Activated T-cell treated with anti-CD3 and anti-CD28 coated beads for 4 hours (primary cell): ENCODE measurements at places on chromosomes 1 and 21.

- DNase-seq: no peak
Observed at GRCh38 chr1:78301141-78301540, 189.6 kb upstream of the PTGFR start.

GRCh38 chr21:43190951-43191350 lies 22.1 kb downstream of the CRYAA start:
- no peak for DNase-seq

GRCh38 chr1:191695865-191696264 lies 462.4 kb upstream of the RGS18 start:
- no peak for DNase-seq

- DNase-seq: no peak
Observed at GRCh38 chr1:223731133-223731770, 18.9 kb downstream of the CAPN2 start.

DNA sequence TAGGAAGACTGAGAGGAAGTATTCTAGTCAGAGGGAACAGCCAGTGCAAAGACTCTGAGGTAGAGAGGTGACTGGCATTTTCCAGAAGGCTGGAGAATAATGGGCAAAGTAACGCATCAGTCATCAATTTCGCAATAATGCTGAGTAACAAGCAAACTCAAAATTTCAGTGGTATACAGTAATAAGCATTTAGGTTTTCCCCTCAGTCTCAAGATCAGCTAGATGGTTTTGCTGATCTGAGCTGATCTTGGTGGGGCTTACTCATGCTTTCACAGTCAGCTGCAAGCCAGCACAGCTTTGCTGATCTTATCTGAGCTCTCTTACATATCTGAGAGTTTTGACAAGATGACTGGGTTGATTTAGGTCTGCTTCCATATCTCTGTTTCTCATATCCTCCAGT lies 108.7 kb downstream of the TSEN15 start:
- DNase-seq: no peak

DNA sequence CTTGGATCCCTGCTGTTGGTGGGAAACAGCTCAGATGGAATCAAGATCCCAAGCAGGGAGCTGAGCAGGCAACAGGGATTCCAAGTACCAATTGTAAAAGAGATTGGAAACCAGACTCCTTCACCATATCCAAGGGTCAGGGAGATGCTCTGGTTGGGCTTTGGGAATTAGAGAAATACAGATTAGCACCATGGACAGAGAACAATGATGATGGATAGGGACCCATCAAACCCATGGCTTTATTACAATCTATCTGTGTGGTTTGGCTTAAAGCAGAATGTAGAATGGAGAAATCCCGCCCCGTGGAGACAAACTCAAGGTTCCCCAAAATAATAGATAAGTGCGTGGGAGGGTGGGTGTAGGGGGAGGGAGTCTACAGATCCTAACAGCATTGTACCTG lies 120.7 kb upstream of the CSF3R start:
- no peak for DNase-seq

- DNase-seq: no peak
Observed at GRCh38 chr1:53715478-53715877, 23.5 kb downstream of the GLIS1 start.

DNA sequence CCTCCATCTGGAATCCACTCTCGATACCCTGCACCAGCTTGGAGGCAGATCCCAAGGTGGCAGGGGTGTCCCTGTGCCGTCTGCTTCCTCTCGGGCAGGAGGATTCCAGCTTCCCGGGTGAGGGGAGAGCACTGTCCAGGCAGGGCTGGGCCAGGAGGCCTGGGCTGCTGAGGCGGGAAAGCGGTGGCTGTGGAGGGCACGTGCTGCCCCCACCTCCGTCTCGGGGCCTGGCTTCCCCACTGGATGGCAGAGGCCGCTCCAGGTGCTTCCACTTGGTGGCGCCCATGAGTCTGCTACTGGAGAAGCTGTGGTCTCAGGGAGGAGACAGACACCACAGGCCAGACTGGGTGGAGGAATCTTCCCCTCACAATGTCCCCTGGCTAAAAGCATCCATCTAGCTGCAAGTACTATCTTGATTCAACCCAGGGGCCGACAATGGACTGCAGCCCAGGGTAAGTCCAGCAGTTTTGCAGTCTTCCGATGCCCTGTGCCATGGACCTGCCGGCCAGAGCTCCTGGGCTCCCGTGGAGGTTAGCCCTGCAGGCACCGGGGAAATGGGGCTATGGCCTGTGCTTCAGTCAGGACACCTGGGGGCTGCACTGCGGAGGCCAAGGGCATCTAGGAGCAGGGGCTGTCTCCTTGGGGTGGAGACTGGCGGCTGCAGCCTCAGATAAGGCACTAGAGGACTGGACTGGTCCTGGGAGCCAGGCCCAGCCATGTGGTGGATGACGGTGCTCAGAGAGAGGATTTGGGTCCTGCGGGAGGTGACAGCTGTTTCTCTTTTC lies 41.3 kb upstream of the EIF4G3 start:
- DNase-seq: peak; percentile 12

GRCh38 chr1:94093996-94094395 lies 27.0 kb downstream of the ABCA4 start:
- no peak for DNase-seq

GRCh38 chr1:175150596-175151319 lies 41.8 kb downstream of the KIAA0040 start:
- DNase-seq: no peak

- DNase-seq: no peak
Observed at GRCh38 chr1:64194168-64195080, 9.0 kb upstream of the UBE2U start.

DNA sequence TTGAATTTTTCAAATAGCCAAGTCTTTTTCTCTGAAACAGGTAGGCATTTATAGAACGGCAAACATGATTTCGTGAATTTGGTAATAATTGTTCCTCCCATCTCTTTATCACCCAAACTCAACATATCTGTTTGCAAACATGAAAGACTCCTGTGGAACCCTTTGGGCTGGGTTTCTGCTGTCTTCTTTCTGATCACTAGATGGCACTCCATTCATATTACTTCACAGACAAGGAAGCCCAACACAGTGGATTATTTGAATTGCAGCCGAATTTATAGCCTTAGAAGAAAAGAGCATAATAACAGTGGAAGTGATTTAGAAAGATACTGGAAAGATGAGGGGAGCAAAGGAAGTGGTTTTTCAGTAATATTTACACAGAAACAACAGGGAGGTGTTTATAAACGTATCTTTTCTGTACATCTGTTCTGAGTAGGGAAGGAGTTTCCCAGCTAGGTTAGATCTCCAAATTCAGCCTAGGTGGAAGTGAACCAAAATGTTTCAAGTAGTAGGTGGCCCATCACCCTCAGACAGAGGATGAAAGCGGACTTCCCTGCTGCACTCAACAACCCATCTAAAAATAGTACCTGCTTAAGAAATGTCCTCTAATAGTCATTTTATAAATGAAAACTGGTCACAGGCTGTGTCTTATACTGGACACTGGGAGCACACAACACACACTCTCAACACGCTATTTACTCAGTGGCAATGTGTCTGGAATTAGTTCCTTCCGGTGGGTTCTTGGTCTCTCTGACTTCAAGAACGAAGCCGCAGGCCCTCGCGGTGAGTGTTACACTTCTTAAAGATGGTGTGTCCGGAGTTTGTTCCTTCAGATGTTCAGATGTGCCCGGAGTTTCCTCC lies 67.6 kb downstream of the MAP3K21 start:
- no peak for DNase-seq

DNA sequence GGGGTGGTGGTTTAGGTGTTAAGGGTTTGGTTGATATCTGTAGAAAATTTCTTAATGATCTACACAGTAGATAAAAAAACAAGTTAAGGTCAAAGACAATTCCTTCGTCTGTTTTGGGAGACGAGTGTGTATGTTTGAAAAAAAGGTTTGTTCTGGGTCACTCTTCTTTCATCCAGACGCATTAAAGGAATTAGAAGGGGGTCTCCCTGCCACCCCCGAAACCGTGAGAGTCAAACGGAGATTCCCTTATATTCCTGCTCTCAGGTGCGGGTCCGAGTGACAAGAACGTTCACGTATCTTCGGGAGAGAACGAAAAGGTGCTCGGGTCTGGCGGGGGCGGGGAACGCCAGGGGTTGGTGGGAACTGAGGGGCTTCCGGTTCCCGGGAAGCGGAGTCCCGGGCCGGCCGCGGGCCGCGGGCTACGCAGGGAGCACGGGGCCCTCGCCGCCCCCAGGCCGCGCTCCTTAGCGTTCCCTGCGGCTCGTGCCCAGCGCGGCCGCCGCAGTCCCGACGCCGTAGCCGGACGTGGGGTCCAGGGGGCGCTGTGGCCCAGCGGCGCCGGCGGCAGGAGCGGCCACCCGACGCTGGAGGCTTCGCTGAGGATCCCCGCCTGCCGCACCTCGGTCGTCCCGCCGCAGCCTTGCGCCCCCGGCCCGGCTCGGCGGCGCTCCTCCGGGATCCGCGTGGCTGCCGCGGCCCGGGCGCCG lies at the start of gene ZFYVE9:
Gene ZFYVE9 (plus strand): TSS at position 577 of the 707 bp plus-strand sequence. CDS start 91,118 bp downstream, outside the sequence.
- peak; percentile 47 for DNase-seq

GRCh38 chr1:155052439-155053395 lies 1.6 kb downstream of the ADAM15 start:
- no peak for DNase-seq

DNA sequence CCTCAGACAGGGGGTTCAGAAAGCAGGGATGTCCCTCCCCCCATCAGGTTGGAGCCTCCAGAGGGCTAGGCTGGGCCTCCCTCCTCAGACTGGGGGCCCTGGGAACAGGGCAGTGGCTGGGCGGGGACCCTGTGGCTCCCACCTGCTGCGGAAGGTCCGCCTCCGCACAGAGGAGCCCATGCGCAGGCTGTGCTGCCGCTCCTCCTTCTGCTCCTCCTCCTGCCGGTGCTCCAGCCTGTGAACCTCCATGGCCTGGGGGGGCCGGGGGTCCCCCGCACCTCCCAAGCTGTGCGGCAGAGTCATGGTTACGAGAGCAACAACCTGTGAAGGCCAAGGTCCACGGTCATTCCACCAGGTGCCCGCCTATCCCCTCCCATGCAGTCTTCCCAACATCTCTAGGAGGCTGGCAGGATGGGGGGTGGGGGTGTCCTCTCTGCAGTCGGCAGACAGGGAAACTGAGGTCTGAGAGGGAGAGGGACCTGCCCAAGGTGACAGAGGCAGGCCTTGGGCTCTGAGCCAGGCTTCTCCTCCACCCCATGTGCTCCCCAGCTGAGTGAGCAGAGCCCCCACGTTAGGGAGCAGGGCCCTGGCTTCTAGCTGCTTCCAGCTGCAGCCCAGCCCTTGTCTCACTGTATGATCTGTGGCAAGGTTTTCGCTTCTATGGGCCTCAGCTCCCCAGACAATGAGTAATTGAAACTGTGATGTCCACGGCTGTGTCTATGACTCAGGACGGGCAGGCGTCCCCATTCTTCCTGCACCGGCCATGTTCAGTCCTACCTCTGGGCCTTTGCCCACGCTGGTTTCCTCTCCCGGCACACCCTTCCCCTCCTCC lies 3.4 kb downstream of the MYOM3 start:
- no peak for DNase-seq

DNA sequence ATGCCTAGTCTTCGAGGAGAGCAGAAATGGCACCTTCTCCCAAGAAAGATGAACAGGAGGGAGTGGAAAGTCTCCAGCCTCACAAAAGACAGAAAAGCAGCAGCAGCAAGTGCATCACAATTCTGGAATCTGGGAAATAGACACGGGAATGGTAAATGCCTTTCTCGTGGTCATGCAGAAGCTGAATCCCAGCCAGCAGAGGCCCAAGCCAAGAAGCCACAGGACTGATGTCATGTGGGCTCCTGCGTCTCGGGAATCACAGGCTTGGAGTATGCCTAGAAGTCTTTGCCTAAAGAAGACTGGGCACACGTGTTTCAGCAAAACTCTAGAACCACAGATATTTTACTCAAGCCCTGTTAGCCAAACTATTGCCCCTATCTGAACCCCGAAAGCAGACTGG lies 260.3 kb upstream of the PLD5 start:
- no peak for DNase-seq

GRCh38 chr1:3669971-3670431 lies 17.7 kb downstream of the TP73 start:
- DNase-seq: no peak

DNA sequence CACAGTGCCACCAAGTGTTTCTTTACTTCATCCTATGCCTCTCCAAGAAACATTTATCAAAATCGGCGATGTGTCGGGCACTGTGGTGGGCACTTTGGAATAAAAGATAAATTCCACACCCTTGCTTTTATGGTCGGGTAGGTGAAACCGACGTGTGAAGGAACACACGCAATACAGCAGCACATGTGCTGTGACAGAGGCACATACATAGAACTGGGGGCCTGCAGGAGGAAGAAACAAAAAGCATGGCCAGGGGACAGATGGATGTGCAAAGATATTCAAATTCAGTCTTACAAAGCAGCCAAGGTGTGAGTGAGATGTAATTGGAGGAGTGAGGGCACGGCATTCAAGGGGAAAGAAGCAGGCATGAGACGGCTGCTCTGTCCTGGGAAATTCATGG lies 282.0 kb downstream of the PBX1 start:
- no peak for DNase-seq

- peak; percentile 26 for DNase-seq
Observed at GRCh38 chr1:210292231-210292871, 36.4 kb upstream of the HHAT start.

GRCh38 chr21:27380303-27380702 lies 413.4 kb upstream of the ADAMTS5 start:
- no peak for DNase-seq

DNA sequence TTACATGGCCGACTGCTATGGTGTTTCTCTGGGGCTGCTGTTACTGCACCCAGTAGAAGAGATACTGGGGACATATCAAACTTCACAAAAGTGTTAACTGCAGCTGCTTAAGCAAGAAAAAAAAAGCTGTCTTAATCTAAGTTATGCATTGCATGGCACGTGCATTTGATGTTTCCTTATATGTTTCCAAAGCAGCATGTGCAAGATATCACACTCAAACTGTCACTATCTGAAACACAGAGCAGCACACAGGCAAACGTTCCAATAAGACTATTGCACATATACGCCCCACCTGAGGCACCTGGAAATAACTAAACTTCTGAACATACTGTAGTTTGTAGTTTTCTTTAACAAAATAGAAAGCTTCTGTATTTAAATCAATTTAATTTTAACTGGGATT lies 671.4 kb upstream of the ADGRL2 start:
- no peak for DNase-seq

- DNase-seq: no peak
Observed at GRCh38 chr1:245605480-245606156, 450.8 kb downstream of the KIF26B start.
